Left hindlimb (tissue), 1 donor: ENCODE measurements at places on chromosomes 6 and 20.

- DNase-seq, result peak; percentile 48
These were observed 38.0 kb downstream of the TMEM170B start for GRCh38 chr6:11575408-11576033.

DNA sequence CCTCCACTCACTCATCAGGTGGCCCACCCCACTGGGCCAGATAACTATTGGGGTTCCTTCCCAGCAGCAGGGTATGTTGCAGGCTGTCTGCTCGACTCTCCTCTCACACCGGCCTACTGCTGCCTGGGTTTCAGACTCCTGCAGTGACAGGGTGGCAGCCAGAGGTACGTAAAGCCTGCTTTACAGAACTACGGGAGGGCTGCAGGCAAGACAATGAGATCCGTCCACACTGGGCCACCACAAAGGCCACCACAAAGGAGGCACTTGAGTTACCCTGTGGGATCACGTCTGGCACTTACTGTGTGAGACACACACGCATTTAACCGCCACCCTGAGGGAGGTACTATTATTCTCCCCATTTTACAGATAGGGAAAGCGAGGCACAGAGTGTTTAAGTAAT, 78.5 kb downstream of the NFATC2 start:
- no peak for DNase-seq

- no peak for DNase-seq
These were observed 103.2 kb upstream of the TIAM2 start for GRCh38 chr6:154891901-154892300.

GRCh38 chr6:111745186-111745585, 128.1 kb downstream of the FYN start:
- no peak for DNase-seq

GRCh38 chr20:46035713-46036112, 6.7 kb downstream of the SLC12A5 start:
- DNase-seq, result no peak

DNA sequence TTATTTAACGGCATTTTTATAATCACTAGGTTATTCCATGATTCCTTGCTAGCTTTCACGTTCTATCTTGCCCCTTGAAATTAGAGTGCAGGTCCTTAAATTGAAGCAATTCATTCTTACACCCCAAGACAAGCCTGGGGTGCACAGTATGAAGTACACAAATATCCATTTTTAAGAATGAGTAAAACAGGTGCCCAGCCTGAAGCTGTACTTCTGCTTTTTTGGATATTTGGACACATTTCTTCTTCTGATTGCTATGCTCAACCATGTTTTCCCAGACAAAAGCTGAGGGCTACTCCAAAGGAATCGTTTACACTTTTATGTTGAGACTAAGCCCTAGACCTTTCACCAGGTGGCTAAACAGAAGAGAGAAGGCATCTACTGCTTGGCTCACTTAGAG, 7.9 kb upstream of the TAGAP start:
- DNase-seq, result no peak

- no peak for DNase-seq
These were observed 209.2 kb downstream of the ANKRD60 start for GRCh38 chr20:58019027-58019849.

- DNase-seq, result peak; percentile 75
These were observed 686 bp downstream of the COL12A1 start for GRCh38 chr6:75204959-75205775.
